Neural progenitor cell (in vitro differentiated cells): ENCODE measurements at places on chromosomes 6 and 20. TPM values are rescaled to one million over a fixed set of nuclear protein-coding genes. Genes with fewer than 3 reads are reported as not detected.

- DNase-seq = no peak
Observed at GRCh38 chr6:160863782-160864181, 127.8 kb upstream of the MAP3K4 start.

SS18L1 gene
- 25.5 and 26.1 TPM in 2 replicates for total RNA-seq

TCP11 gene
- 0.25 TPM in 1 of 2 replicates, not detected in the other for total RNA-seq

- no peak for DNase-seq
Observed at GRCh38 chr6:47363736-47364135, 54.0 kb upstream of the TNFRSF21 start.

- no peak for DNase-seq
Observed at GRCh38 chr6:167956983-167957492, 40.4 kb upstream of the KIF25 start.

GRCh38 chr6:85703406-85703805 lies 60.7 kb upstream of the SYNCRIP start:
- no peak for DNase-seq

RPP40 gene
- 19.3 and 23.2 TPM in 2 replicates for total RNA-seq
